Upper lobe of left lung (tissue), 6 donors: ENCODE measurements at places on chromosomes 1 and 21. TPM values are rescaled to one million over a fixed set of nuclear protein-coding genes. Genes with fewer than 3 reads are reported as not detected.

DNA sequence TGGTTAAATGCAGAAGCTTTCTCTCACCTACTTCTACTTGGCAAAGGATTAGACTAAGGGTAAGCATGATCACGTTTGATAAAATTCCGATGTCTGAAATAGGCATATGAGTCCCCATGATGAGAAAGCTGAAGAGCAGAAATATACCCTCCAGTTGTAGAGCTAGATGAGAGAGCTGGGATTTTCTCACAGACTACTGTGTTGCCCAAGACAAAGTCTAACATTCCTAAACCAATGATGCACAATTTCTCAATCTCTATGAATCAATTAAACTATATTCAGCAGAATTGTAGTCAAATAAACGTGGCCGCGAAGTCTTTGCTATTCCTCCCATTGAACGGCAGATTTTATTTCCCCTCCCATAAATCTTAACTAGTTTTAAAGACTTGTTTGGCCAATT lies 699.2 kb downstream of the KCNT2 start:
- no peak overlapping the region for H3K27ac ChIP-seq
- no peaks in the 10 kb centered on the region for H3K4me1 ChIP-seq
- no peaks in the 10 kb centered on the region for H3K27me3 ChIP-seq
- H3K4me3 ChIP-seq: no peak overlapping the region

The PLEKHN1 gene
- 11.5 TPM for total RNA-seq

DNA sequence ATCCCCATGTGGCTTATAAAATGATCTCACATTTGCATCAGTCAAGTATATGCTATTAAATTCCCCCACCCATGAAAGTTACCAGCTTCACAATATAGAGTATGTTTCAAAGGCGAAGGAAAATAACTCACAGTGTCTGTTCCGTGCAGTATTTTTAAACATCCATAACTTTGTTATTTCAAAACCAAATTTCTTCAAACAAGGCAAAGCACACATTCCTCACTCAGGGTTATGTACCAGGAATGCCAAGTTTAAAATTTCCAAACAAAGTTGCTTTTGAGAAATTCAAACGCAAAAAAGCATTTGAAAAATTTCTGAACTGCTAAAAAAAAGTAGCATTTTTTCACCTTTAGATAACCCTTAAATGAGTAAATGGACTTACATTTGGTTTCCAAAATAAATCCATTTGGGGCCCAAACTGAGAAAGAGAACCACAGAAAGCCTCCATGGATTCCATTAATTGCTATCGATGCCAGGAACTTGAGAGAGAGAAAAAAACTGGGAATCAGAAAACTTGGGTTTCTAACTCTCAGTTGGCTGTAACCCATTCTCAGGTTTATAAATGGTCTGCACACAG lies 149.5 kb downstream of the SLC30A10 start:
- no peak overlapping the region for H3K4me3 ChIP-seq
- H3K27ac ChIP-seq: no peak overlapping the region
- H3K27me3 ChIP-seq: no peaks in the 10 kb centered on the region
- H3K36me3 ChIP-seq: no peaks in the 10 kb centered on the region
- no peak for DNase-seq

The ESRRG gene
- total RNA-seq: 0.67 TPM

The CA6 gene
- not detected for total RNA-seq

The ARHGEF16 gene
- total RNA-seq: 12.6 TPM

- no peaks in the 10 kb centered on the region for H3K36me3 ChIP-seq
- H3K27me3 ChIP-seq: no peaks in the 10 kb centered on the region
- no peak overlapping the region for H3K4me3 ChIP-seq
These were observed 130.6 kb downstream of the URB2 start for GRCh38 chr1:229756666-229757065.

DNA sequence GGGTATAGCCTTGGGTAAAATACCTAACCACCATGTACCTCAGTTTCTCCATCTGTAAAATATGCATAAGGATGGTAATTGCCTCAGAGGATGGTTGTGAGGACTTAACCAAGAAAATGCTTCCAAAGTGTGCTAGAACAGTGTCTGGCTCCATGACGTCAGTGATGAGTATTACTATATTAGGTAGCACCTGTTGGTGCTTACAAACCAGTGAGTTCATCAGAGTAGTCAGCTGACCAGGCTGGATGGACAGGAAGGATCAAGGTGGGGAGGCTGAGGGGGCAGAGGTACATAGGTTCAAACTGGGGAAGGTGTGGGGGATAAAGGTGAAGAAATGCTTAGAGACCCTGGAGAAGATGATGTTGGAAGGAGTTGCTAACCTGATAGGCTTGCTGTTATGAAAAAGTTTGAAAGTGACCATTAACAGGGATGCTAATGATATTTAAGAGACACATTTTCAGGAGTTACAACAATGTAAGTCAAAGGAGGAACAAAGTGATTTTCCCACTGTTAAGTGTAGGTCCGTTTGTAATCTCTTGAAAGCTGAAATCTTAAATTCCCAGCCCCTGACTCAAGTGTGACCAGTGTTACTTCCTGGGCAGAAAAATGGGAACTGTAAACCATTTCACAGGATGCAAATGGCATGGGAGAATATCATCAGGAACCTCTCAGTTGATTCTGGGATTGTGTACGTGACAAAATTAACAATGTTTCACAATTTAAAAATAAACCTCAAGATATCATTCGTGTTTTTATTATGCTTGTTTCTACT lies 4.4 kb downstream of the NTPCR start:
- H3K4me1 ChIP-seq: peaks cover 14% of the 10 kb centered on the region
- H3K27me3 ChIP-seq: no peaks in the 10 kb centered on the region
- H3K27ac ChIP-seq: no peak overlapping the region
- peaks cover 28% of the 10 kb centered on the region for H3K36me3 ChIP-seq

- no peak overlapping the region for H3K4me3 ChIP-seq
- no peaks in the 10 kb centered on the region for H3K4me1 ChIP-seq
- no peaks in the 10 kb centered on the region for H3K36me3 ChIP-seq
- H3K27me3 ChIP-seq: no peaks in the 10 kb centered on the region
- no peak for DNase-seq
These were observed 15.3 kb downstream of the CD2 start for GRCh38 chr1:116769561-116769977.

DNA sequence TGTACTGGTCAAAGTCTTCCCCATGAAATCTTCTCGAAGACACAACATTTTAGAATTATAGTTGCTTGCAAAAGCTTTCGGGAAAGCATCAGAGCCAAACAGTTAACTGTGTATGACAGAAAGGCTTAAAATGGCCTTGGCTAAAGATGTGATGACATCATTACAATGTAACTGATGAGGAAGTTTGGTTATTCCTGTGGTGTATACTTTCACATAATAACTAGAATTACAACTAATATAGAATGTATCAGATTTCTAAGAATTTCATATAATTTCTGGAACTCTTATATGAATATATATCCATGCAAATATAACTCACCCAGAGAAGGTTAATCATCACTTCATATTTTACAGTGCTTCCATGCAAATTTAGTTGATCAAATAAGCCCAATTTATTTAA lies 8.4 kb downstream of the TP73 start:
- no peaks in the 10 kb centered on the region for H3K4me1 ChIP-seq
- no peaks in the 10 kb centered on the region for H3K27me3 ChIP-seq
- no peak for DNase-seq
- H3K36me3 ChIP-seq: no peaks in the 10 kb centered on the region
- no peak overlapping the region for H3K27ac ChIP-seq
